Right ventricle myocardium inferior (tissue), 1 donor: ENCODE measurements at places on chromosomes 3 and 15.

GRCh38 chr15:45657764-45658545 lies 23.1 kb downstream of the SQOR start:
- DNase-seq: no peak

- DNase-seq: no peak
Observed at GRCh38 chr3:157912514-157913451, 193.4 kb downstream of the SHOX2 start.

DNA sequence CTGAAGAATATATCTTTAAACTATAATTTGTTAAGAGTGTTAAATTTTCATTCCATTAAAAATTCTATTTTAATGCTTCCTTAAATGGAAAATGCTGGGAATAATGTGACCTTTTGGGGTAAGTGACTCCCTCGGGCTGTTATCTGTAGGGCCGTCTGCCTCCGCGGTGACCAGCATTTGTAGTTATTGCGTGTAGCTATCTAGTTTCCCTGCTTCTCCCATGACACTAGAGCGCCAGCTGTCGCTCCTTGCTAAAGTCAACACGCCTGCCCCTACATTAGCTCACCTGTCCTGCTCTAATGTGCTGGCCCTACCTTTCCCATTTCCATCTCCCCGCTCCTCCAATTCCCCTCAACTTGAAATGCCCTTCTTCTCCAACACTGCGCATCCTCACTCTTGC lies 12.4 kb upstream of the CHRM5 start:
- no peak for DNase-seq

- no peak for DNase-seq
Observed at GRCh38 chr3:134956844-134957243, 161.8 kb downstream of the EPHB1 start.

DNA sequence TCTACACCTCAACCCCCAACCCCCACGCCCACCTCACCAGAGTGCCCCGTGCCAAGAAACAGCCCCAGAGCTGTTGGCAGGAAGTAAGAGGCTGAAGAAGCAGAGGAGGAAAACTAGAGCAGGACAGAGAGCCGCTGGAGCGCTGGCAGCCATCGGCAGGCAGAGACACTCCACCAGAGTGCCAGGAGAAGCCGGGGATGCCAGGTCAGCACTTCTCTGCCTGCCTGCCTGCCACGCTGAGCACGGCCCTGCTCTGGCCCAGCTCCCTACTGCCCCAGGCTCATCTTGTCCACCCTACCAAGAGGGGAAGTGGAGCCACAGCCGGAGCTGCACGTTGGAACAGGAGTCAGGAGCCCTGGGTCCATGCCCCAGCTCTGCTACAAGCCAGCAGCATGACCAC lies 29.7 kb downstream of the CACNA2D2 start:
- no peak for DNase-seq

GRCh38 chr3:49714728-49715550 lies 4.5 kb downstream of the AMIGO3 start:
- DNase-seq: no peak

DNA sequence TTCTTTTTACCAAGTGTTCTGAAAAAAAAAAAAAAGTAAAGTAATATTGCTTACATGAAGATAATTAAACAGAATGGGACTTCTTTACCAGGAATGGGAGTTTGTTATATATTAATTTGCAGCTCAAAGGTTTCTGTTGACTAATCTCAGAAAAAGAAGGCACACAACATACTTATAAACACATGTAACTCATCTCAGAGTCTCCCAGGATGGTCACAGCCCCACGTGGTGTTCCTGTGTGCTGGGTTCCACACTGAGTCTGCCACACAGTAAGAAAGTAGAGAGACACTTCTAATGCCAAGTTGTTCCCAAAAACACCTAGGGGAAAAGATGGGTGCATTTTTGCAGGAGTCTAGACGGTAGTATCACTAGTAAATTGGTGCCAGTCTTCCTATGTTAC lies 116.7 kb upstream of the ICE2 start:
- no peak for DNase-seq

DNA sequence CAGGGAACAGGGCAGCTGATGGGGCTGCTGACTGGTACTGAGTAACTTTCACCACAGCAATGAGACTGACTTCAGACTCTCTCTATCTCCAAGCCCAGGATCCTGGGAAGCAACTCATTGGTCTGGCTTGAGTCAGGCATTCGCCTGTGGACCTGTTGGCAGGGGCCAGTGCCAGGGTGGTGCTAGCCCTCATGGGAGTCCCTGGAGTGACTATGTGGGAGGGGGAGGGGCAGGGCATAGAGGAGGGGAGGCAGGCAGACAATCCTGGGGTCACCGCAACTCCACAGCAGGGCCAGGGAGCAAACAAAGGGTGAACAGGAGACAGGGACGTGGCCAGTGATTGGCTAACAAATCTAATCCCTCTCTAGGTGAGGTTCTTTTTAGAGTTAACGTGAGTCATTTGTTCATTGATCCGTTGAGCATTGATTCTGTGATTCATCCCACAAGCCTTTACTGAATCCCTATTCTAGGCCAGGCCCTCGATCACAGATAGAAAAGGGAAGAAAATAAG lies 71.8 kb downstream of the CEMIP start:
- no peak for DNase-seq

DNA sequence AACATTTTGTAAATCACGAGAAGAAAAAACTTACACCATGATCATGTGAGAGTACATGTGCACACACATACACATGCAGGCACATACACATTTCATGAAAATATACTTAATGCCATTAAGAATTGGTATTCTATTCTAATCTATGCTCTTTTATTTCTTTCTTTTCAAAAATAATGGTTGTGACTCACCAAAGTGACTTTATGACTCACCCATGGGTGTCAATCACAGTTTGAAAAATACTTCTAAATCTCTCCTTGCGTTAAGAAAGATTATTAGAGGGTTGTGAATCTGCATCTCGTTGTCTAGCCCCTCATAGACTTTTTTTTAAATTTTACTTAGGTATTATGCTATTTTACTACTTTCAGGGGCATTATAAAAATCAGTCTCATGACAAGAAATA lies 254.2 kb downstream of the TUSC7 start:
- no peak for DNase-seq
